HT-29 (cell line): ENCODE measurements at places on chromosomes 2 and 18. TPM values are rescaled to one million over a fixed set of nuclear protein-coding genes. Genes with fewer than 3 reads are reported as not detected.
A peak's percentile ranks its signal among the peaks of the same experiment; 100 is the strongest.

GRCh38 chr18:79947881-79948610 lies 3.4 kb downstream of the SLC66A2 start:
- DNase-seq = no peak

DNA sequence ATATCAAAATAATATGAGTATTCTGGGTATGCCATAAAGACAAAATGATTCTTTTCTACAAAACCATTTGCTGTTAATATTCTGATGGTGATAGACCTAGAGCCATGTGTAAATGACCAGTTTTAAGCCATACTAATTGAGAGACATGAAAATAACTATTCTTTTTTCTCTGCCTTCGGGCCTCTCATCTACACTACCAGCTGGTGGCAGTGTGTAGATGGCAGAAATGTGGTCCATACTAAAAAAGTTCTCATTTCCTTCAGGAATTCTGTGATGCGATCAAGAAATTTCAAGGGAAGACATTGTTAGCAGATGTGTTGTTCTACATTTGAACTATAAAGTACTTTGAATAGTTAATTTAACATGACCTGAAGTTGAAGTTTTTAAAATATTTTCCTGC lies 485.2 kb downstream of the TRIB2 start:
- peak; percentile 14 for DNase-seq

GRCh38 chr18:30444544-30444943 lies 598.0 kb downstream of the DSC3 start:
- no peak for DNase-seq

DNA sequence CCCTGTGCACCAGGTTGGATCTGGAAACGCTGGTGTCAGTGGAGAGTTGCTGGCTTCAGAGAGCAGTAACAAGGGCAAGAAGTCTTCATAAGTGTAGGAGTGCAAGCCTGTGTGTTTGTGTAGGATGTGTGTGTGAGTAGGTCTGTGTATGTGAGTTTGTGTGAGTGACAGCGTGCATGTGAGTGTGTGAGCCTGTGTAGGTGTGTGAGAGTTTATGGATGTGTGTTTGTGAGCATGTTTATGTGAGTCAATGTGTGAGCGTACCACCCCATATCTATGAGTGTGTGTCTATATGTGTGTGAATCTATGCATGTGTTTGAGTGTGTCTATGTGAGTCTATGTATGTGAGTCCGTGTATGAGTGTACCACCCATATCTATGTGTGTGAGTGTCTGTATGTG lies 86.5 kb upstream of the ATG16L1 start:
- no peak for DNase-seq

GRCh38 chr2:101012706-101013181 lies 10.7 kb downstream of the RPL31 start:
- DNase-seq = peak; percentile 65

- DNase-seq = no peak
Measured at GRCh38 chr18:79246309-79247108, 149.2 kb upstream of the NFATC1 start.

- DNase-seq = peak; percentile 77
Measured at GRCh38 chr2:168964251-168964807, 63.2 kb downstream of the G6PC2 start.

DNA sequence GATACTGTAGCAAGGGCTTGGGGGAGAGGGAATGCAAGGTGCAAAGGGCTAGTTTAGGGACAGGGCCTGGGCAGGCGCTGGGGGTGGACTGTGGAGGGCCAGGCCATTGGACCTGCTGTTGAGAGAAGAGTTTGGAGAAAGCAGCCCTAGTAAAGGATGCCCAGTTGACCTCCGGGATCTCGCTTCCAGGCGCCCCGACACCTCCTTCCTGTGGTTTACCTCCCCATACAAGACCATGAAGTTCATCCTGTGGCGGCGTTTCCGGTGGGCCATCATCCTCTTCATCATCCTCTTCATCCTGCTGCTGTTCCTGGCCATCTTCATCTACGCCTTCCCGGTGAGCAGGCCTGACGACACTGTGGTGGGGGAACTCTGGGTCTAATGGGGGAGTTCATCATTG lies 229.0 kb downstream of the DYSF start:
- no peak for DNase-seq

DNA sequence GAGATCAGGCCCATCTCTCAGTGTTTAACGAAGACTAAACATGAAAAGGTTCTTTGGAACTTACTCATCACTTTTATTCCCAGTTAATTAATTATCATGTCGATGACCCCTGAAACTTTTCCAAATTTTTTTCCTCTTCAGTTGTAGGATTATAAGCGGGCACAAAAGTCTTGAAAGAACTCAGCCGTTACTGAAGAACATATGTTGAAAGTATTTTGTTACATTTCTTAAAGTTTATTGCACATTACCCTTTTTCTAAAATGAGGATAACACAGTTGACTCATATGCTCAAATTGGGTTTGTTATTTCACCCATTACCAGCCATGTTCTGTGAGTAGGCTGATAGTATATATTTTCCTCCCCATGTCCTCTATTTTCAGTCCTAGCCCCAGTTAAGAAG lies 75.9 kb upstream of the COL3A1 start:
- DNase-seq = no peak

The CCDC85A gene
- total RNA-seq = 0.10 TPM in 1 of 2 replicates, not detected in the other

The SKOR2 gene
- not detected in 2 replicates for total RNA-seq

The MSTN gene
- total RNA-seq = not detected in 2 replicates

The SRD5A2 gene
- total RNA-seq = not detected in 2 replicates
